M059J (cell line): ENCODE measurements at places on chromosomes 13 and 19.

DNA sequence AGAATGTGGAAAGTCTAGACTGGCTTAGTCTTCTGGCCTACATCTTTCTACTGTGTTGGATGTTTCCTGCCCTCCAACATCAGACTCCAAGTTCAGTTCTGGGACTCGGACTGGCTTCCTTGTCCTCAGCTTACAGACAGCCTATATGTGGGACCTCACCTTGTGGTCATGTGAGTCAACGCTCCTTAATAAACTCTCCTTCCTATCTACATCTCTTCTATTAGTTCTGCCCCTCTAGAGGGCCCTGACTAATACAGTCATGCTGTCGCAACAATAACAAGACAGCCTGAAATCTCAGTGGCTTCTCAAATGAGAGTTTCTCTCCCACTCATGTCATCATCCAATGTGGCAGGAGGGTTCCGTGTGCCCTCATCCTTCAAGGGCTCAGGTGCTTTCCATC, 347.8 kb downstream of the MZT1 start:
- DNase-seq: peak; percentile 68

DNA sequence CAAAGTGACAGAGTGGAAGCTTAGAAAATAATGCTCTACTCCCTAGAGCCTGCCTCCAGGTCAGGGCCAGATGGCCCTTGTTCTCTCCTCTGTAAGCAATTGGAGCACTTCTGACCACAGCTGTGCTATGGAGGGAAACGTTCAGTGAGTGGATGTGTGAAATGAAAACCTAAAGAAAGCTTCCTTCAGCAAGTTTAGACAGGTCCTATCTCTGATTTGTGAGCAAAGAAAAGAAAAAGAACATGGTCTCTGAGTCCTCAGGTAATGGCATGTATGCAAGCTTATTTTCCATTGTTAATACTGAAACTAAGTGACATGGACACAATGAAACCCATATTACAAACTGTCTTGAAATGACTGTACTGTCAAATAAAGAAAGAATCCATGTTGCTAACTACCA, 1486.8 kb downstream of the EFNB2 start:
- DNase-seq: no peak

DNA sequence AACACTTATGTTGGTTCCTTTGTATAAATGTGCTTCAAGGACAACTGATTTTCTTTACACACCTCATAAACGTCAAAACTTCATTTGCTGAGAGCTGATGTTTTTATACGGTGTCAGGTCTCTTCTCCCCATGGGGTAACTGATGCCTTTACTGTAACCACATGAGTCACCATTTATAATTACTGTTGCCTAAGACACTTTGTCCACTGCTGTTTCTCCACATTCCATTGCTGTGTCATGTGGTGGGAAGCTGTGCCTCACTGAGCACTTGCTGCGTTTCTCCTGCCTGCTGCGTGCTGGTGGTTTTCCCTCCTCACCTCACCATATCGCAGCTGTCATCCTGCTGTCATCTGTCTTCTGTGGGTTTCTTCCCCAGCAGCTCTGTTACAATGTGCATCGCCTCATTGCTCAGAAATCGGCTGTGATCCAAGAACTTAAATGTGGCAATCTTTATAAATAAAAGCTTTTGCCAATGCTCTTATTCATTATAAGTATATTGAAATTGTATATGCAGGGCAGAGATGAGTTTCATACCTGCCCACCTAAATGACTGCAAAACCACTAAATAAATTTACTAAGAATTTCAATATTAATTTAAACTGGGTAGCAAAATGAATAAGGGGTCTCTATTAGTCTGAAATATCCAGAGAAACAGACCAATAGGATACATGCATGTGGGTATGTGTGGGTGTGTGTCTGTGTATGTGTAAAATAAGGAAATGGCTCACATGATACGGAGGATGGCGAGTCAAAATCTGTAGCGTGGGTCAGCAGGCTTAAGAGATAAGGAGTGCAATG, 547.0 kb upstream of the SLITRK5 start:
- peak; percentile 95 for DNase-seq

- peak; percentile 70 for DNase-seq
Measured at GRCh38 chr19:38362076-38362945, 12.1 kb upstream of the PSMD8 start.

DNA sequence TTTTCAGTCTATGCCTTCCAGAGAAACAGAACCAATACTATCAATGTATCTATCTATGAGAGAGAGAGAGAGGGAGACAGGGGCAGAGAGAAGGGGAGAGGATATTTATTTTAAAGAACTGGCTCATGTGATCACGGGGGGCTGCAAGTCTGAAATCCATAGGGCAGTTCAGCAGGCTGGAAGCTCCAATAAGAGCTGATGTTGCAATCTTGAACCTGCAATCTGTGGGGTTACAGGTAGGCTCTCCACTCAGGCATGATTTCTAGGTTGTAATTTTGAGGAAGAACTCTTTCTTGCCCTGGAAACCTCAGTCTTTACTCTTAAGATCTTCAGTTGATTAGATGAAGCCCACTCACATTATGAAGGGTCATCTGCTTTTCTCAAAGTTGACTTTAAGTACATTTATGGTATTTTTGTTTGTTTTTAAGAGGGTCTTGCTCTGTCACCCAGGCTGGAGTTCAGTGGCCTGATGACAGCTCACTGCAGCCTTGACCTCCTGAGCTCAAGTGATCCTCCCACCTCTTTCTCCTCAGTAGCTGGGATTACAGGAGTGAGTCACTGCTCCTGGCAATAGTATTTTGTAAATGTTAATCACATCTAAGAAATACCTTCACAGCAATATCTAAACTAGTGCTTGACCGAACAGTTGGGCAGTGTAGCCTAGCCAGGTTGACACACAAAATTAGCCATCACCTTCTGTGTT, 376.4 kb downstream of the FGF9 start:
- DNase-seq: no peak

DNA sequence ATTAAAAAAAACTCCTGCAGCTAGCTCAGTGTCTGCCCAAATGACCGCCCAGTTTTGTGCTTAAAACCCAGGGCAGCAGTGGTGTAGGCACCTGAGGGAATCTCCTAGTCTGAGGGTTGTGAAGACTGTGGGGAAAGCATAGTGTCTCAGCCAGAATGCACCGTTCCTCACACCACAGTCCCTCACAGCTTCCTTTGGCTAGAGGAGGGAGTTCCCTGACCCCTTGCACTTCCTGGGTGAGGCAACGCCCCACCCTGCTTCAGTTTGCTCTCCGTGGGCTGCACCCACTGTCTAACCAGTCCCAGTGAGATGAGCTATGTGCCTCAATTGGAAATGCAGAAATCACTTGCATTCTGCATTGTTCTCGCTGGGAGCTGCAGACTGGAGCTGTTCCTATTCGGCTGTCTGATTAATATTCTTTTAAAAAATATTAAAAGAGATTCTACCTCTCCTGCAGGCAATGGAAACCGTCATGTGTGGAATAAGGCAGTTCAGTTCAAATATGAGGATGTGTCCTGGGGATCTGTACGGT, 645.7 kb downstream of the FGF9 start:
- no peak for DNase-seq

DNA sequence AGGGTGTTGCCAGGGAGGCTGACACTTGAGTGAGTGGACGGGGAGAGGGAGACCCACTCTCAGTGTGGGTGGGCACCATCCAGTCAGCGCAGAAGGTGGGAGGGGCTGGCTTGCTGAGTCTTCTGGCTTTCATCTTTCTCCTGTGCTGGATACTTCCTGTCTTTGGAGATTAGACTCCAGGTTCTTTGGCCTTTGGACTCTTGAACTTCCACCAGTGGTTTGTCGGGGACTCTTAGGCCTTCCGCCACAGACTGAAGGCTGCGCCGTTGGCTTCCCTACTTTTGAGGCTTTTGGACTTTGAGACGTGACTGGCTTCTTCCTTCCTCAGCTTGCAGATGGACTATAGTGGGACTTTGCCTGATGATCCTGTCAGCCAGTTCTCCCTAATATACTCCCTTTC, 4.3 kb upstream of the LENG8 start:
- DNase-seq: no peak
